8988T (cell line): ENCODE measurements at places on chromosomes 13 and 19.

DNA sequence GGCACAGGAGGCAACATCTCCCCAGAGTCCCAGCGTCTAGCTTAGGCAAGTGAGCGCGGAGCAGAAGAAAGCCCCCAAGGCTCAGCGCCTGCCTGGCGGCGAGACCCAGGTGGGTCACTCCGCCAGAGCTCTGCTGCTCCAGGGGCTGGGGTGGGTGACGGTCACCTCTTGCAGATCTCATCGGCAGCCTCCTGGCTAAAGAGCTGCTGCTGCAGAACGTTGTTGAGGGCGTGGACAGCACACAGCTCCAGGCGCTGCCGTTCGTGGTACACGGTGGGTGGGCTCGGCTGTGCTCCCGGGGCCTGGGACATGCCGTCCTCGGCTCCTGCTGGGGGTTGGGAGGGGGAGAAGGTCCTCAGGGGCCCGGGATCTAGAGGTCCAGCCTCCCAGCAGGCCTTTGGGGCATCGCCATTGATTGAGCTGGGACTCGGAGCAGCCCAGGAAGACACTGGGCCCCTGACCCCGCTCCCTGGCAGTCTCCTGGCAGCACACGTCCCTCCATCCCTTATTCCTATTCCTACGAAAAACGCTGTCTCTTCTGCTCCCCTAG is 795 bp downstream of the JOSD2 start:
- DNase-seq = no peak

DNA sequence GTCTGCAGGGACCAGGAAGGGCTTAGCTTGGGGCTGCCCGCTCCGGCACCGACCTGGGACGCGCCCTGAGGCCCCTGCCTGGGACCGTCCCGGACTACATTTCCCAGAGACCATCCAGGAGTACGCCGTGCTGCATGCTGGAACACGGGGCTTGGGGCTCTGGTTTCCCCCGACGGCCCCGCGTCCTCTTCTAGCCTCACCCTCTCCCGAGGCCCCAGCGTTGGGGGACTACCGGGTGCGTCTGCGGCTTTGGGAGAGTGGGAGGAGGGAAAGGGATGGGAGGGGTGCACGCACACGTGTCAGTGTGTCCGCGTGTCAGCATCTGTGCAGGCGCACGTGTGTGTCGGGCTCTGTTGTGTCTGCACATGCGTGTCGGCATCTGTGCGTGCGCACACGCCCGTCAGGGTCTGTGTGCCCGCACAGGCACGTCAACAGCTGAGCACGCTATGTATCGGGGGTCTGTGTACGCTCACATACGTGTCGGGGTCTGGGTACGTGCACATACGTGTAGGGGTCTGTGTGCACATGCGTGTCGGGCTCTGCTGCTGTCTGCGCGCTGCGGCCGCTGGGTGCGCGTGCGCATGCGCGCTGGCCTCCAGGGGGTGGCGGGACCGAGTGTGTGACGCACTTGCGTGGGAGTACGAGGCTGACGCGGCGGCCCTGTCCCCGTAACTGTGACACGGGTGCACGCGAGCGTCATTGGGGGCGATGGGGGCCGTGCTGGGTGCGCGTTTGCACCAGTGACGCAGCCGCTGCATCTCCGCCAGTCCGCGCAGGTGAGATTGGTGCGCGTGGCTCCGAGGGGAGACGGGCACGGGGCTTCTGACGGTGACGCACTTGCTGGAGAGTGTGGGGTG is at the start of gene ZNF331:
ZNF331 (plus strand) TSS at position 625 of the 857 bp plus-strand sequence. CDS start 31,232 bp downstream, outside the sequence.
- no peak for DNase-seq

DNA sequence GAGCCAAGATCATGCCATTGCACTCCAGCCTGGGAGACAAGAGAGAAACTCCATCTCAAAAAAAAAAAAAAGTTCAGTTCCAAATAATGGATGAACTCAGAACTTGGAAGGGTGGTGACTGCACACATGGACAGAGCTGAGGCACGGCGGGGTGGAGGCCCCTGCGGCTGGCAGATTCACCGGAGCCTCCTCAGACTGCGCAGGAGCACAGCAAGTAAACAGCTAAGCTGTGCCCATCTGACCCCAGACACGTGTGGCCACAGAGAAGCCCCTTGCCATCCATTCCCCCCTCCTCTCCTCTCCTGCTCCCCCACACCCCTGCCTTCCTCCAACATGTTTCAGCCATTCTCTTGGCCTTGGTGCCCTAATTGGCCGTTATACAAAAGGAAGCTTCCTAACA is 15.6 kb upstream of the PROZ start:
- DNase-seq = no peak

DNA sequence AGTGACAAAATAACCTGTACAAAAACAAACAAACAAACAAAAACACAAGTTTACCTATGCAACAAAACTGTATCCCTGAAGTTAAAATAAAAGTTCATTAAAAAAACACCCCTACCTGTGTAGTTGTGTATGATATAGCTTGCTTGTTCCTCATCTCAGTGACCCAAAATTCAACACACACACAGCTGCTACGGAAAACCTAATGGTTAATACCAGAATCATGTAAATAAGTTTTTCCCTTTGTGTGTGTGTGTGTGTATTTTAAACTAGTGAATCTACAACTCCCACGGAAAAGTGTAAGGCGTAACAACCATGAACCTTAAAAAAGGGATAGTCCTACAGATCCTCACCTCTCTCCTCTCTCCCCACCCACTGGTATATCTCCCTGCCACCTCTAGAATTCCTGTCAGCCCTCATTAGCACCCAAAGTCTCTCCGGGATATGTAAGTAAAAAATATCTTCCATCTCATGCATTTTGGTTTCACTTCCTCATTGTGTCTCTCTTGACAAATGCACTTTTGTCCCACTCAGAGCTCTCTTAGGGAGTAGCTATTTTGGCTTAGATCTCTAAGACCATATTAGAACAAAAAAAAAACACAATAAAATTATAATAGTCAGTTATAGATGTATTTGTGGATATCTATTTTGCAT is 2236.5 kb downstream of the PCDH9 start:
- no peak for DNase-seq

GRCh38 chr19:38412961-38413360 is 10.1 kb downstream of the FAM98C start:
- no peak for DNase-seq

DNA sequence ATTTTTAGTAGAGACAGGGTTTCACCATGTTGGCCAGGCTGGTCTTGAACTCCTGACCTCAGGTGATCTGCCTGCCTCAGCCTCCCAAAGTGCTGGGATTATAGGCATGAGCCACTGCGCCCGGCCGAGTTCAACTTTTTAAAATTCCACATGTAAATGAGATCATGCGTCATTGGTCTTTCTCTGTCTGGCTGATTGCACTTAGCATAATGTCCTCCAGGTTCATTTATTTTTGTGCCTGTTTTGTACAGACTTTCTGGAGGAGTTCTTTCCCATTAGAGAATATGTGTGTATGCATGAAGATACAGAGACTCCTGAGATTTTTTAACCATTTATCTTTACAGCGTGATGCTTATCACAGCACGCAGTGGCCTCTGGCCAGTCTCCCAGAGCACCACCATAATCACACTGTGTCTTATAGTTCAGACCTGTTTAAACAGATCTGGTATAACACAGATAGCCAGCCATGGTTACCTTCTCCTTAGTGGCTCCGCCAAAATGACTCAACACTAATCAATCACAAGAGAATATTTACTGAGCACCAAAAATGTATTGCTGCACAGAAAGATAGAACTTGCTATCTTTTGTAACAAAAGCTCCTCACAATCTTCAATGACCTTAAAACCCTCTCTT is 11.4 kb upstream of the STARD13 start:
- no peak for DNase-seq

- no peak for DNase-seq
Measured at GRCh38 chr13:53197424-53197823, 168.8 kb downstream of the OLFM4 start.

DNA sequence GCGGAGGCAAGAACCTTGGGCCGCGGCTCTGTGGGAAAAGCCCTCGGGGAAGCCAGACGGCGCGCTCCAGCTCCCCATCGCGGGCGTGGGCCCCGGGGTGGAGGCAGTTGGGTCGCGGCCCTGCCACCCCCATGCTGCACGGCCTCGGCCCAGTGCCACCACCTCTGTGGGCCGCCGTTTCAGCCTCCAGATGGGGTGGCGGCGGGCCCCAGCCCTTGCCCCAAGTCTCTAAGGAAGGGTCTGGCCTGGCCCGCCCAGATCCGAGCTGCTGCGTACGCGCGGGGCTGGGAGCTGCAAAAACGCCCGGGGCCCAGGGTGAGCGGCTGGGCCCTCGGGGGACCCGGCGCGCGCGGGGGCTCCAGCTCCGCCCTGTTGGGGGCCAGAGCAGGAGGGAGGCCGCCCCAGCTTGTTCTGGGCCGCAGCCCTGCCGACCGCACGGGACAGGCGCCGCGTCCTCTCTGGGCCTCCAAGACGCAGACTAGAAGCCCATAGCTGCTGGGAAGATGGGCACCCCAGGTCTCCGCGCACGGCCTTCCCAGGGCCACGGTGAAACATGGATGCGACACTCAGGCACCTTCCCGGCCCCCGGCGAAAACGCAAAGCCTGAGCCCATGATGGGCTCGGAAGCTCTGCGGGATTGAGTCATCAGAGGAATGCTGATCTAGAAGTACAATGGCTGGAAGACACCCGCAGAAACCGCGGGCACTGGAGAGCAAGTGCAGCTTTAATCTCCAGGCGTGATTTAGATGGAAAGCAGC is 110.1 kb downstream of the KCTD15 start:
- no peak for DNase-seq

GRCh38 chr19:17450264-17451075 is 2.0 kb upstream of the TMEM221 start:
- no peak for DNase-seq

DNA sequence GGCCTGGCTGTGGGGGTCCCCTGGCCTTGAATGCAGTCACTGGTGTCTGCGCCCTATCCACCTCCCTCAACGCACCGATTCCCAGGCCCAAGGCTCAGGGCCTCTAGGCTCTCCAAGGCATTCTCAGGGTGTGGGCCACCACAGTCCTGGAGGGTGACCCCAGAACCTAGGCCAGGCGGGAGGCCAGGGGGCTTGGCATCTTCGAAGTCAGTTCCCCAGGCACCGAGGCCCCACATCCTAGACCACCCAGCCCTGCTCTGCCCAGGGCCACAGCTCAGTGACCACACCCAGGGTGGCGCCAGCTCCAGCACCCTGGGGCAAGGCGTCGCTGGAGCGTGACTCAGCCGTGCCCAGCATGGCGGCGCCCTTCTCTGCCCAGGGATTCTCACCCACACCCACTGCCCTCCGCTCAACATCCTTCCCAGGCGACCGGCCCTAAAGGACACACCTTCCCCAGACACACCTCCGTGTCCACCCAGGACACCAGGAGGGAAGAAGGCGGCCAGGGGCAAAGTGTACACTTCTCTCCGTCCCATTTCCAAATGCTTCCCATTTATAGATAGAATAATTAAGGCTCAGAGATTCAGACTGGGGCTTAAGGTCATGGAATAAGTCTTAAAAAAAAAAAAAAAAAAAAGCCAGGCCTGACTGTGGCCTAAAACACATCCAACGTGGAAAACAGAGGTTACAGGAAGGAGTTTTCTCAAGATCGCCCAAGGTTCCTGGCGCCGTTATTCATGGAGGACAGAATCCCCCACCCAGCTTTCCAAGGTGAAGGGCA is 36.4 kb upstream of the NANOS3 start:
- DNase-seq = no peak

DNA sequence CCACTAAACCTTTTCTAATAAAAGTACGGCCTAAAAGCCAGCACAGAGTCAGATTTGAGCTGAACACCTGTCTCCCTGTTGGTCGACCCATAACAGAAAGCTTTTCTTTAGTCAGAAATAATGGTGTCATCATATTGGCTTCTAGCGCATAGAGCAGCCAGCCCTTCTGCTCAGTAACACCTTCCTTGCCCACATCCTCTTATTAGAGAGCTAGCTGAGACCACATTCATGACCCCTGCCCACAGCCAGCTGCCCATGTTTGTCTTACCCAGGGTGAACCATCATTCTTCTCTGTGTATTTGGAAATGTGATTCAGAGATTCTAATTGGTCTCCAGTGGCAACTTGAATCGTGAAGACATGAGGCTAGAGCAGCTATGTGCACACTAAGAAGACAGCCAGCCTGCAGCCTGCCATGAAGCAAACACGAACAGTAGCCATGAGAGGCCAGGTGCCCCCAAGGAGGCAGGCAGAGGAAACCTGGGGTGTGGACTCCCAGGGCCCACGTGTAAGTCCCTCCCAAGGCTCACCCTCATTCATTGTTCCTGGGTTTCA is 82.3 kb upstream of the PDCD5 start:
- no peak for DNase-seq

DNA sequence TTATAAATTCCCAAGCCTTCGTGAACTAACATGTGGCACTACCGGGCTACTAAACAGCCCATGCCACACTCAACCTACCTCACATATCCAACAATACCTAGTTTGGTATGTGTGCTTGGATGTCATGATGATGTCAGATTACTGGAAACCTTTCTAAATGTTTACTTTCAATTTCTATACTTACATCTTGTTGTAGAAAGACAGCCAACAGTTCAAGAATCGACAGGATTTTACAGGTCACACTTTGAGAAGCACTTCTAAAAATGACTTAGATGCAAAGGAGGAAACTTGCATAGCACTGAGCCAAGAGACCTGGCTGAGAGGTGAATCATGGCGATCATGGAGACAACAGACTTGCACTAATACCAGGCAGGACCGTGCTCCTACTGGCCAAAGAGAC is 209.9 kb downstream of the COL4A1 start:
- no peak for DNase-seq

DNA sequence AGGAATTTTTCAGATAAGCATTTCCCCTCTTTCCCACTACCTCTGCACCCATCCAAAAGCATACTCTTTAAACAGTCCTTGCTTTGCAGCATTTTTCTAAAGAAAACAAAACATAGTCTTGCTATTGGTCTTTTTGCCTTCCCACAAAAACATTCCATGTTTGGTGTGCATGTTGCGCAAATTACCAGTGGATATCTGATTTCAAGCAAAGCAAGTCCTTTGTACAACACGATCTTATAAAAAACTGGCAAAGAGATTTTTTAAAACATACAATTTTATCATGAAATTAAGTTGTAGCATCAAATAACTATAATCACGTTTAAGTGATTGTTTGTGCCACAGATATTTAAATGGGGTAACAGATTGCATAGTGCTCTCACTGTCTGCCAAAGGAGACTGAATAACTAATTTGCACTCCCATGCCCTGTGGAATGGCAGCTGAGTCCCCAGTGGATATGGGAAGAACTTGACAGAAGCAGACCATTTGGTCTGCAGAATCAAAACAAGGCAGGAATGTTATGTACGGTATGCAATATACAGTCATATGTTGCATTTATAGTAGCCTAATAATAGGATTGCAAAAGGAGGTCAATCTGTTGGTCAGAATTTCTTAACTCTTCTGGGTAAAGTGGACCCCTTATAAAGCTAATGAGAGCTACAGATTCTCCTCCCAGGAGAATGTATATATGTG is 285.7 kb downstream of the TBC1D4 start:
- no peak for DNase-seq

- no peak for DNase-seq
Measured at GRCh38 chr19:41708481-41708880, at the start of gene CEACAM5. Gene CEACAM5, plus strand, starts transcription at chr19:41708626. Its CDS starts 106 bp downstream, at chr19:41708732.

- no peak for DNase-seq
Measured at GRCh38 chr13:62309904-62310303, 894.3 kb upstream of the PCDH20 start.

DNA sequence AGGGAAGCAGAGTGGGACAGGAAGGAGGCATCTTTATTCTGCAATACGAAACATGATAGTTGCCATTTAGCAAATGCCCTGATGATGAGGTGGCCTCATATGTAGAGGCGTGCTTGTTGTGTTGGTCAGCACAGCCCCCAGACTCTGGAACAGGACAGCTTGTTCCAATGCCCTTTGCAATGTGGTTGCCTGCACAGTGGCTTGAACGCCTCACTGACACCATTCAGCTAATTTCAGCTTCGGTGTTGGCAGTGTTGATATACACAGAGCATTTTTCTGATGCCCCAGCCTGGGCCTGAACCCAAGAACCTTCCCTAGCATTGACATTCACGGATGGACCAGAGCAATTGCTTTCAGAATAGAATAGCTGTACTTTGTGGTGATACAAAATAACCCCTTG is 133.3 kb downstream of the HS6ST3 start:
- no peak for DNase-seq
